ENCODE measurements at places on chromosomes 7 and 10. TPM values are rescaled to one million over a fixed set of nuclear protein-coding genes. Genes with fewer than 3 reads are reported as not detected.

DNA sequence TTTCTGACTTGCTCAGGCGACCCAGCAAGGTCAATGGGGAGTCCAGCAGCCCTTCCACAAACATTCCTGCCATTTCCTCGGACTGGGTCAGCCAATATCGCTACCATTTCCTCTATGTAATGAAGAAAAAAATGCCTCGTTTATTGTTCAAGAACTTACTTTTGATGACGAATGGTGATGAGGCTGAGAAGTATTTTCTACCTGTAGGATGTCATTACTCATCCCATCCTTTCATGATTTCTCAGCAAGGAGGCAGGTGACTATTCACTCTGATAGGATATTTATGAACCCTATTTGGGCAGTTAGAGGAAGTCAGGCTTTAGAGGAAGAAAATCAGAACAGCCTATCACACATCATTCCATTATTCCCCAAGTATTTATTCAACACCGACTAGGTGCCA is 178.6 kb downstream of the FANK1 start:
- H3K4me3 ChIP-seq, result no peak overlapping the region
- no peaks in the 10 kb centered on the region for H3K36me3 ChIP-seq
- peaks cover 1% of the 10 kb centered on the region for H3K27me3 ChIP-seq
- no peak for DNase-seq
- no peak overlapping the region for H3K27ac ChIP-seq

- H3K27me3 ChIP-seq, result no peaks in the 10 kb centered on the region
- no peaks in the 10 kb centered on the region for H3K36me3 ChIP-seq
- DNase-seq, result no peak
These were observed 55.2 kb downstream of the PWWP2B start for GRCh38 chr10:132452216-132452650.

GRCh38 chr10:86234541-86235270 is 131.9 kb downstream of the GRID1 start:
- DNase-seq, result no peak
- no peak overlapping the region for H3K4me3 ChIP-seq
- no peaks in the 10 kb centered on the region for H3K36me3 ChIP-seq

DNA sequence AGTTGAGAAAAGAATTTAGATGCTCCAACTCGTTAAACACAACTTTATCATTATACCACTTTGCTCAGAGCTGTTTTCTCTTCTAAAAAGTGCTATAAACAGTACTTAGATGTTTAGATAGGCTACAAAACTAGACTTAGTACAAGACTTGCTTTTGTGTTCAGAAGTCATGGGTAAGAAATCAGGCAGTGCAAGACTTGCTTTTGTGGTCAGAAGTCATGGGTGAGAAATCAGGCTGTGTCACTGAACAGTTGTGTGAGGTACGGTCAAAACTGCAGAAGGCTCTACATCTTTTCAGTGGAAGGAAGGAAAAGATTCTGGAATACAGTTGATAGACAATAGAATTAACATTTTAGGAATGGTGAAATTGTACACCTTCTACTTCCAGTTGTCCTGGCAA is 239.7 kb downstream of the DNAJB9 start:
- H3K27me3 ChIP-seq, result no peaks in the 10 kb centered on the region
- DNase-seq, result no peak
- H3K36me3 ChIP-seq, result no peaks in the 10 kb centered on the region
- no peak overlapping the region for H3K27ac ChIP-seq
- no peak overlapping the region for H3K4me3 ChIP-seq

SLC16A9 gene
- 5.4 TPM for total RNA-seq

DNA sequence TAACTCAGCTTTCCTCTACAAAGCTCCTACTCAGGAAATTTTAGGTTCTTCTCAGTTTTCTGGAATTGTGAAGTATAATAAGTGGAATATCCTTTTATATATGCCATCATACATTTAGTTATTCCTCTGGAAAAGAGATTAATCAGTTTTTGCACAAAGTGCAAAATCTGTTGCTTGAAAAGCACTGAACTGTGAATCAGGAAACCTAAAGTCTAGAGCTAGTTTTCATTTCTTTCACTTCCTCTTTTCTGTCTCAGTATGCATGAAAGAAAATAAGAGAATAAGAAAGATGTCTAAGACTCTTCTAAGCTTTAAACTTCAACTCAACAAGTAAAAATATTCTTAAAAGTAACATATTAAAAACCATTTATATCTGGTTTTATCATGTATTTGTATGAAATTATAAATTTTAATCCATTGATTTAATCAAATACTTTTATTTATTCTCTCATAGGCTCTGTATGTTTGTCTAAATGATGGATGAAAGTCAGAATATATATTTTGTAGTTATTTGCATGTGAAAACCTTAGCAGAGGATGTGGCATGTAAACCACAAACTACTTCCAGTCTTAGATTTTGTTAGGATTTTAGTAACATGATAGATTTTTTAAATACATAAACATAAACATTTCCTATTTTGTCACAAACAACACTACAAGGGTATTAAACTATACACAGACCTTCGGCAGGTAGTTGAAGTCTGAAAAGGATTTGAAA is 1073.0 kb downstream of the XPNPEP1 start:
- DNase-seq, result no peak
- H3K4me1 ChIP-seq, result no peaks in the 10 kb centered on the region
- H3K4me3 ChIP-seq, result no peak overlapping the region
- no peaks in the 10 kb centered on the region for H3K36me3 ChIP-seq
- H3K27me3 ChIP-seq, result no peaks in the 10 kb centered on the region

GRCh38 chr10:6722616-6723004 is 142.5 kb upstream of the PRKCQ start:
- H3K27me3 ChIP-seq, result peaks cover 25% of the 10 kb centered on the region
- H3K4me1 ChIP-seq, result no peaks in the 10 kb centered on the region
- DNase-seq, result no peak
- no peak overlapping the region for H3K27ac ChIP-seq
- H3K36me3 ChIP-seq, result no peaks in the 10 kb centered on the region
- H3K4me3 ChIP-seq, result no peak overlapping the region

DNA sequence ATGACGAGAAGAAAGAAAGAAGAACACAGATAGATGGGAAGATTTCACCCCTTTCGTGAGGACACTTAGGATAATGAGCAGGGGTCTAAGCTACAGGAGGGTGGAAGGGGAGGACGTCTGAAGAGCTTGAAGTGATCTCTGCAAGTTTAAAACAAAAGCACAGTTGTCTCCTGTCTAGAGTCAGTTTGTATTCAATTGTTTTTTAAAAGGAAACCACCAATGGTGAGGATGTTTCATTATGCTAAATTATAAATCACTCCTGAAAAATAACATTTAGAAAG is 85.9 kb downstream of the ADAM12 start:
- H3K27ac ChIP-seq, result no peak overlapping the region
- no peak overlapping the region for H3K4me3 ChIP-seq
- no peaks in the 10 kb centered on the region for H3K27me3 ChIP-seq
- no peaks in the 10 kb centered on the region for H3K36me3 ChIP-seq
- DNase-seq, result no peak

DNA sequence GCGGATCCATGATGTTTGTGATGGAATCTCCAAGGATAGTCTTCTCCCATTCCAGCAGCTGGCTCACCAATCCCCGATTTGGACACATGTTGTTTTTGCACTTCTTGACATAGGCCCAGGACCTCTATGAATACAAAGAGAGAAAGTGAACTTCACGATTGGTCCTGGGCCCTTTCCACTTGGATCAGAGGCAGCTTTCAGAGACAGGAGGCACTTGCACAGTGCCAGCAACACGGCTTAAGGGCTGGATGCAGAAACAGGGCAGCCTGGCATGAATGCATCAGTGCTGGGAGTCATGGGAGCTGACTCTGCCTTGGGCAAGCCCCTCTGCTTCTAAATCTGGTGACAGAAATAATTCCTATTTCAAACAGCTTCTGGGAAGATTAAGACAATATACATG is 2.1 kb upstream of the TMEM120A start:
- no peak for DNase-seq
- peaks cover 21% of the 10 kb centered on the region for H3K36me3 ChIP-seq
- no peaks in the 10 kb centered on the region for H3K27me3 ChIP-seq
- peak overlapping the region; percentile 37 for H3K27ac ChIP-seq

Data from activated T-helper 1 cell treated with anti-CD3 and anti-CD28 coated beads, Interleukin-12 subunit alpha, Interleukin-12 subunit beta, Interleukin-2, Interleukin-4 antibody, amounts not matched to agents 30 ng/mL and 10 ng/mL and 1 ng/mL, durations not matched to agents 14 hours and 24 hours and 36 hours (primary cell).